GM12865 (cell line): ENCODE measurements at places on chromosomes 16 and 17.

DNA sequence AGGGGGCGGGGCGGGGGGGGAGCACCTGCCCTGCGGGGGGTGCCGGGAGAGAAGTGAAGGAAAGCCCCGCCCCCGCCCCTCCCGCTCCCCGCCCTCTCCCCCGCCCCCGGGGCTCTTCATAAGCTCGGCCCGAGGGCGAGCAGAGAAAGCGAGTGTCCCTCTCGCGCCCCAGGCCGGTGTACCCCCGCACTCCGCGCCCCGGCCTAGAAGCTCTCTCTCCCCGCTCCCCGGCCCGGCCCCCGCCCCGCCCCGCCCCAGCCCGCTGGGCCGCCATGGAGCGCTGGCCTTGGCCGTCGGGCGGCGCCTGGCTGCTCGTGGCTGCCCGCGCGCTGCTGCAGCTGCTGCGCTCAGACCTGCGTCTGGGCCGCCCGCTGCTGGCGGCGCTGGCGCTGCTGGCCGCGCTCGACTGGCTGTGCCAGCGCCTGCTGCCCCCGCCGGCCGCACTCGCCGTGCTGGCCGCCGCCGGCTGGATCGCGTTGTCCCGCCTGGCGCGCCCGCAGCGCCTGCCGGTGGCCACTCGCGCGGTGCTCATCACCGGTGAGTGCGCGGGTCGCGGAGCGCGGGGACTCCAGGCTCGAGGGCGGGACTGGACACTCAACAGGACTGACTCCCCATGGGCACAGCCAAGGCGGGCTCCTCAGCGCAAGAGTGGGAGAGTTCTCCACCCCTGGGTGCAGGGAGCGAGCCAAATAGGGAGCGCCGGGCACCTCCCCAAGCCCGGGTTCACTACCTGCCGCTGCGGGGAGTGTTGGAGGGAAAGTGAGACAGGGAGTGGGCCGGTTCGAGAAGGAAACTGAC lies at the start of gene HSD11B2:
TSS of gene HSD11B2 (plus strand) at position 145 of the 798 bp plus-strand sequence. CDS start at position 273, 128 bp downstream.
- no peak for DNase-seq

- DNase-seq, result peak; percentile 94
Measured at GRCh38 chr17:49676276-49676868, 1.5 kb downstream of the SPOP start.

- no peak for DNase-seq
Measured at GRCh38 chr17:7363311-7363710, 8.4 kb downstream of the TMEM95 start.

DNA sequence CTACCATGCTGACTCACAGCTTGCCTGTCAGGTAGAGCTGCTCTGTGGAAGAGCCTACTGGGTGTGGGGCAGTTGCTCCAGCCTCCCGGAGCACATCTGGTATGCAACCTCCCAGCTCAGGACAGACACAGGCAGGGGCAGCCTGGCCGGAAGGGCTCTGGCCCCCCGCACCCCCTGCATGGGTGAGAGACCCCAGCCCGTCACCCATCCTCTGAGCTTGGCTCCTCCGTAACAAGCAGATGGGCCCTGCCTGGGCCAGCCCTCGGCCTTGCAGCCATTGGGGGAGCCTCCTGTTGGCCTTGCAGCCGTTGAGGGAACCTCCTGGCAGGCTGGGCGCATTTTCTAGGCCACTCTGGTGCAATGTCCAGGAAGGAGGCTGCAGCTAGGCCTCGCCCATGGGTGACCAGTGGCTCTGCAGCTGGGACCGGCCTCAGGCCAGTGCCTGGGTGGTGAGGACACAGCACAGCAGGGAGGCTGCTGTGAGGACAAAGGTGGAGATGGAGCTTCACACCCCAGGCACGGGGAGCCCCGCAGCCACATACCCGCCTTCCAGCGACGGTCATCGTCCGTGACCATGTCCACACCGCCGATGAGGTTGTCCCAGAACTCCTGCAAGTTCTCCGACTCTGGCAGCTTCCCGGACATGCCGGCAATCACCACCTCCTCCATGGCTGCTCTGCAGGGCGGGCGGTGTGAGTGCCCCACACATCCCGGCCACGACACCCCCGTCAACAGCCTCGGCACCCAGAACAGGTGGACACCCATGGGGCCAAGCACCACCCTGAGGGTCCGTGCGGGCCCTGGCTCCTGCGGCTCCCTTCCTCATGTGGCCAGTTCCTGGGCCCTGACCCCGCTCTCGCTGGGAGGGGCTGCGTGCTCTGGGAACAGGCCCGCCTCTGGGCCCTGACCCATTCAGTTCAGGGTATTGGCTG lies 2.0 kb downstream of the FASN start:
- DNase-seq, result peak; percentile 10

- DNase-seq, result no peak
Measured at GRCh38 chr17:16504984-16505383, 13.0 kb upstream of the LRRC75A start.

- DNase-seq, result no peak
Measured at GRCh38 chr17:2863204-2863603, 67.0 kb downstream of the RAP1GAP2 start.

DNA sequence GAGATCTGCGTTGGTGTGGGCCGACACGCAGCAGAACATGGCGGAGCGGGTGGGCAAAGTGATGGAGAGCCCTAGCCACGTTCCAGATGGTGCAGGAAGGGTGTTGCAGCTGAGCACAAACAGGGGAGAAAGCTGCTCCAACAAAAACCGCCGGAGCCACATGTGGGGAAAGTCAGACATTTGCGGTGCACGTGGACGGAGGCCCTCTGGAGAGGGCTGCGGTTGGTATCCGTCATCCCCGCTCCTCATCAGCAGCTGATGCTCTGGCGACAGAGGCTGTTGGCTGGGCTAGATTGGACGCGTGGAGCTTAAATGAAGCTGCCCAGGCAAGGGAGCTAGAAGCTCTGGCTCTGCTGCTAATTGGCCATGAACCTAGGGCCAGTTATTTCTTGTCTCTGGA lies 43.5 kb upstream of the ADCY9 start:
- no peak for DNase-seq

DNA sequence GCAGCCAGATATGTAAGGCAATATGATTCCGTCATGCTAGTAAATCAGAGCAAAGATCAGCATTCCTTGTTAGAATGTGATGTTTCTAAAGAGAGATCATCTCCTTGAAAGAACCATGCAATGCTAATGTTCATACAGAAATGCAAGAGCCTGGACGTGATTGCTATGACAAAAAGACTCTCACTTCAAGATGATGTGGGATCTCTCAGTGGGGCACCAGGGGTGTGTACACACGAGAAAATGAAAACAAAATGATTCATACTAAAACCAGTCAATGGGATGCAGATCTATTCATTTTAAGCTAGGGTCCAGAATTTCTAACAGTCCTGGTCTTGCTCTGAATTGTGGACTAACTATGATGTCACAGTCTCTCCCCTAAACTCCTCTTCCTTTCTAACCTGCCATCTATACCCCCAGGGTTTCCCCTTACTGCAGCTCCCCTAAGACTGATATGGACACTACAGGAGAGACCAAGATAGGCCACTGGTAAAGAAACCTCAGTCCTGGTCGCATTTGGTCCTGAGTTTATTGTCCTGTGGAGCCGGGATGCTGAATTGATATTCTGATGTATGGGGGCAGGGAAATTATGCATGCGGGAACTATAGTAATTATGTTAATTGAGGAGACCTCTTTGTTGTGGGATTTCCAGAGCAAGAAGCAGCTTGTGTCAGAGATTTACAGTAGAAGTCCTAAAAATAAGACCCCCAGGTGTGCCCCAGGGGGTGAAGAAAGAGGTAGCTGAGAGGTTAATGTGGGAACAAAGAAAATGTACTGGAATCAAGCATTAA lies 179.0 kb downstream of the PMP22 start:
- no peak for DNase-seq

DNA sequence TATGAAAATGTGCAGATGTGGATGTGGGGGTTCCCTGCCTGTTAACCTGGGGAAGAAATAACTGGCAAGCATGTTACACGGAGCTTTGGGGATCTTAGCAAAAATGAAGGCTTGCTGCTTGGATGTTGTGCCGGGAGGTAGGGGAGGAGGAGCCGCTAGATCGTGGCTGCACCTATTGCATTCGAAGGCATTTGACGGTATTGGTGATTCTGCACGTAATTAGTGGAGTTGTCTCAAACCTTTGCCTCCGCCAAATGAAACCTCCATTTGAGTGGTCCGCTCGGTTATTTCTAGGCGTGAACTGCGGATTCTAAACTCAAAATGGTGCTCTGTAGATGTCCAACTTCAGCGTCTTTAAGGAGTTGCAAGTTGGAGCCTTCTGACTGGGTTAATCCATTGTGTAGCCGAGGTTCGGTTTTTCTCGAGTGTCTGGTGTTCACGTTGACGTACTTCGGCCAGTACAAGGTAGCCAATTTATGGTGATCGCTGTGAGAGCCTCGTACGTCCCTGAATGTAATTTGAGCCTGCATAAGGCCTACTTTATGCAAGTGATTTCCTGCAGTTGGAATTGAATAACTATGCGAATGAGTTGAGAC lies 1.5 kb downstream of the TNRC6C start:
- no peak for DNase-seq

GRCh38 chr17:63780507-63780906 lies 6.5 kb downstream of the DDX42 start:
- DNase-seq, result no peak

- DNase-seq, result peak; percentile 91
Measured at GRCh38 chr16:17416461-17417311, 54.1 kb downstream of the XYLT1 start.

- DNase-seq, result no peak
Measured at GRCh38 chr16:76409706-76410105, 132.5 kb downstream of the CNTNAP4 start.

- DNase-seq, result no peak
Measured at GRCh38 chr16:73054125-73054484, 6.2 kb upstream of the ZFHX3 start.

GRCh38 chr17:14792746-14793145 lies 472.4 kb downstream of the PMP22 start:
- no peak for DNase-seq

DNA sequence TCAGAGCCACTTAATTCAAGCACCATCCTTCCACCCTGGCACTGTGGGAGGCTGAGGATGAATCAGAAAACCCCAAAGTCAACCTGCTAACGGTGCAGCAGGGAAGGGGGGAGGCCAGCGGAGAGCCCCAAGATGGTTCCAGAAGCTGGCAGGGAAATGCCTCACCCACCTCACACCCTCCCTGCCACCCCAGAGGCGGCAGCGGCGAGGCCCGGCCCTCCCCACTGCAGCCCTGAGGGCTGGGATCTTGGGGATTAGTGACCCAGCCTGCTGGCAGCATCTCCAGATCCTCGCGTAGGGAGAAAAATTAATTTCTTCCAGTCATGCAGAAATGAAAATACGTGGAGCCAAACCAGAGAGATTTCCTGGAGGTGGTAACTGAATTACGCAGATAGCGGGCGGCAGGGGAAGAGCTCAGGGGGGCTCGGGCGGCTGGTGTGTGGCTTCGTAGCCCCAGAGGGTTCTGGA lies 38.2 kb downstream of the CBFA2T3 start:
- no peak for DNase-seq

GRCh38 chr17:42855048-42855596 lies 4.1 kb downstream of the AOC3 start:
- DNase-seq, result no peak

DNA sequence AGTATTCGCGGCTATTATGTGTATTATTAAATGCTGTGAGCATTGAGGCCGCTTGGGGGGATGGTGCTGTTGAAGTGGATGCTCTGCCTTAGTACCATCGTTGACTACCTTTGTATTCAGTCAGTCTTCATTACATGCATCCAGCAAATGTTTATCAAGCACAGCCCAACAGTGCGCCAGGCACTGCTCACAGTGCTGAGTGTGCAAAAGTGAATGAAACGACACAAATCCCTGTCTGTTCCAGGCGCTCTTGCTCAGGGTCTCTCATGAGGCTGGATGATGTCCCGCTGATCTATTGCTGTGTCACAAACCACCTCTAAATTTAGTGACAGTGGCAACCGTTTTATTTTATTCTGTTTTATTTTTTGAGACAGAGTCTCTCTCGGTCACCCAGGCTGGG lies 53.8 kb downstream of the OTOA start:
- no peak for DNase-seq

DNA sequence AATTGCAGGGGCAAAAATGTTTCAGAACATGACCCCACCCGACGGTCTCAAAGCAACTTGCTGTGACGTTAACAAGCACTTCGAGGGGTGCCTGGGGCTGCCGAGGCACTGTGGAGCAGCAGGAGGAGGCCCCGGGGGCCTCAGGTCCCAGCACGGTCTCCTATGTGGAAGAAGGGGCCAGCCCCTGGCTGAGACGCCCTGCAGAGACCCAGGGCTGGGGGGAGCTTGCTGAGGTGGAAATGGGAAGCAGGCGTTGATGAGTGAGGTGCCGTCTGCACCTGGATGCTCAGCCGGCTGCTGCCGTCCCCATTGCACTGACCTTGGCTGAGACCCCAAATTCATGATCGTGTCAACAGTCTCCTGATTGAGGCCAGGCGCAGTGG lies 46.5 kb downstream of the NT5M start:
- DNase-seq, result no peak

DNA sequence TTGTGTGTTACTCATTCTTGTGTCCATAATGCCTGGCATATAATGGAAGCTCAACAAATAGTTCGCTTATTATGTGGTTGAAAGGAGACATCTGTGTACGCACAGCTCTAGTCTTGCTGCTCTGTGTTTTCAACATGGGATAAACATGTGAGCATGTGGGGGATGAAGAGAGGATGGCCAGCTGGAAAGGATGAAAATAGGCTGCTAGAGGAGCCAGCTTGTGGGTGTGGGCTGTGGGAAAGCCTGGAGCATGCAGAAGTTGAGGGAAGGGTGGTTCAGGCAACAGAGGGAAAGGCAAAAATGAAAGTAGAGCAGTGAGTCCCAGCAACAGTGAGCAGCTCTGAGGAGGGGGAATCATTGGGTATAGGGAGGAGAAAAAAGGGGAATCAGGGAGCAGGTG lies 324.6 kb upstream of the CDH11 start:
- no peak for DNase-seq

DNA sequence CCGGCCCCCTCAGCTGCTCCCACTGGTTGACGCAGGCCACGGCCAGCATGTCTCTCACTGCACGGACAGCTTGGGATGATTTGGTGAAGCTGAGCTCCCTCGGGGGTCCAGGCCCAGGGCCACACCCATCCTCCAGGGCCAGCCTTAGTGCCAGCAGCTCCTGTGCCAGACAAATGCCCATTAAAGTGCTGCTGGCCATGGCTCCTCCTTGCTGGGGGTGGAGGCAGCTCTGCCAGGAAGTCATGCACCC lies 2.5 kb downstream of the TRIM47 start:
- no peak for DNase-seq

DNA sequence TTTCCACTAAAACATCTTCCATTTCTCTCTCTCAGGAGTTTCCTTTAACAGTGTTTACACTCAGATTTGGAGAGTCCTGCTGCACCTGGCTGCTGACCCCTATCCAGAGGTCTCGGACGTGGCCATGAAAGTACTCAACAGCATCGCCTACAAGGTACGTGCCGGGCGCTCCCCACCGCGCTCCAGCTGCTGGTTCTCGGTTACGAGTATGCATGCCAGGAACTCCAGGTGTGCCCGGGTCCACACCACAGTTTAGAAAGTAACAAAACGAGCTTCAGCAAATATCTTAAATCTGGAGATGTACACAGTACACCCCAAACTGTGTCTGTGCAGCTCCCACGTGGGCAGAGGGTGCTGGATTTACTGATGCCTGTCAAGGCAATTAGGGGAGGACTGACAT lies 82.9 kb upstream of the CHMP6 start:
- DNase-seq, result no peak

DNA sequence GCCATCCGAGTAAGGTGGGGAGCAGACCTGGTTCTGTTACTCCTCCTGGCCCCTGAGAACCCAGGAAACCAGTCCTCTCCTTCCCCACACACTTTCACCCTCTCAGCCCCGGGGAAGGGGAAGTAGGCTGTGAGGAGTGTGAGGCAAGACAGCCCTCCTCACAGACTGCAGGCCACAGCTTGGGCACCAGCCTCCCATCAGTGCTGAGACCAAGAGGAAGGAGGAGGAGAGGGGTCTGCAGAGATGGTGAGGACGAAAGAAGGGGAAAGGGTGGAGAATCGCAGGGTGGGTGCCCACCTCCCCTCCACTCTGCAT lies 7.0 kb downstream of the G6PC3 start:
- no peak for DNase-seq
